ENCODE measurements at places on chromosomes 12 and 14.

DNA sequence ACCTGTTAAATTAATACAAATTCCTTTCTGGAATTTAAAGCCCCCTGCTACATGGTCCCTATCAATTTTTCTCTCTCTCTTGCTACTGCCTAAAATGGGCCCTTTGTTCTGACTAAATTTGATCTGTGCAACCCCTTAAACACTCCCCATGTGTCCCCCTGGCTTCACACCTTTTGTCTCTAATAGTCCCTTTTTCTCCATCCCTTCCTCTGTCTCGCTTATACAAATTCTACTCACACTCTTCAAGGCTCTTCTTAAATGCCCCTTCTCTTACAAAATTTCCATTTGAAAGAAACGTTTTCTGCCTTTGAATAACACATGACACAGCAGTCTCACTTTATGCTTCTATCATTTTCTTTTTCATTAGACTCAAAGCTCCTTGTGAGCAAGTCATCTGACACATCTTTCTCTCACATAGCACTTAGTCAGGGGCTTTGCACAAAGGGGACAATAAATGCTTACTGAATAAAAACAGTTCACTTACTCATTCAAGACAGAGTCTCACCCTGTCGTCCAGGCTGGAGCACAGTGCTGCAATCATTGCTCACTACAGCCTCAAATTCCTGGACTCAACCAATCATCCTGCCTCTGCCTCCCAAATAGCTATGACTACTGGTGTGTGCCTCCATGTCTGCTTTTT, 41.5 kb upstream of the NR2C1 start:
- DNase-seq, result no peak

DNA sequence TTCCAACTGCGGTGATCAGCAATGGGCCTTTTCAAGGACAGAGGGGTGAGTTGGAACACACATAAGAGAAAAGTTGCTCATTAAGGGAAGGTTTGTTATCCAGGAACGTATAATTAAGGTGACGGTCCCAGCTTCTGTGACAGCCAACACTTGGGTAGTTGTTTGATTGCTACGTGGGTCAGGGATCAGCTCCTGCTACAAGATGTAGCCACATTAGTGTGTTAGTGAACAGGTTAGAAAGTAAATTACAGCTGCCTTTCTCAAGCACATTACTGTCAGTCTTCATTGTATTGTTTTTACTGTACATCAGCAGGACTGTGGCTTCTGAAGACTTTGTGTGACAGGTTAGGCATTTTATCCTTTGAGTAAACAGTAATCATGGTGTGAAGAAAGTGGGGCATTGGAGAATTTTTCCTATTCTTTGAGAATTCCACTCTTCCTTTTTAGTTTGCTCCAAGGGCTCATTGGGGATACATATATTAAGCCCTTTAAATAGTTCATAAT, 230.5 kb downstream of the EGLN3 start:
- DNase-seq, result no peak

- DNase-seq, result no peak
Measured at GRCh38 chr12:24852420-24852819, 96.5 kb downstream of the BCAT1 start.

GRCh38 chr12:59357811-59358210, 238.0 kb upstream of the SLC16A7 start:
- no peak for DNase-seq

- DNase-seq, result no peak
Measured at GRCh38 chr14:24282736-24283135, 11.3 kb upstream of the RABGGTA start.

GRCh38 chr12:119659289-119659897, 8.5 kb upstream of the PRKAB1 start:
- DNase-seq, result no peak

DNA sequence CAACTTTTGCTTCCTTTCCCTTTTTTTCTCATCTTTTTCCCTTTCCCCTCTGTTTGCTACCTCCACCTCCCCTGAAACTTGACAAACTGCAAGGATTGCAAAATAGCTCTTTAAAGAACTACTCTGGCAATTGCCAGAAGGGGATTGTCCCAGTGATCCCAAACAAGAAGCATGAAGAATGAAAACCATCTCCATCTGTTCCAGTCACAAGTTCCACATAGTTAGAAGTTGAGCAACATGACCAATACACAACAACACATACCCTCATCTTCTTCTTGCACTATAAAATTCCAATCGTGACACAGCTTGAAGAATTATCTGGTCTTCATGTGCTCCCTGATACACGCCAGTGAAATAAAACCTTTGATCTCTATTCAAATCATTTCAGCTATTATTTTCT, 93.7 kb upstream of the USP15 start:
- DNase-seq, result no peak

DNA sequence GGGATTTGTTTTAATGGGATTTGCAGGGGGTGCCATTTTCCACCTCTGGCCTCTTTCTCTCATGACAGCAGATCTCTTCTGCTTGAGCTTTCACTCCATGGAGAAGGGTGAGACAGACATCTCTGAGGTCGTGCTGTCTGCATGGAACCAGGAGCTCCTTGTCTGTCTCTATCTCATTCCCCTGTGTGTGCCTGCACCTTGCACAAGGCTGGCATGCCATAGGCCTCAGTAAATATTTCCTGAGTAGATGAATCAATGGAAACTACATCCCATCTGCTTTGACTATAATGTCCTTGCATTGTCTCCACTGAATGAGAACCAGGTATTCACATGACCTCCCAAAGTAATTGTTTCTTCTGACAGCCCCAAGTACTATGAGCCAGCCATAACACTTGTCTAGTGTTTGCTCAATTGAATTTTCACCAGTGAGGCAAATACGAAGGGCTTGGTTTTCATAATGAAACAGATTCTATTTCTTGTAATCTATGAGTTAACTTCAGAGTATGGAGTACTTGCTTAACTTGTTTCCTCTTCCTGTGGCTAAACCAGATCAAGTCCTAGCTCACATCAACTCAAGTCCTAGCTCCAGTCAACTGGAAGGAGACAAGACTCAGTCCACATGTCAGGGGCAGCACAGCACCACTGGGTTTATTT, 32.3 kb downstream of the KCNK13 start:
- DNase-seq, result no peak

DNA sequence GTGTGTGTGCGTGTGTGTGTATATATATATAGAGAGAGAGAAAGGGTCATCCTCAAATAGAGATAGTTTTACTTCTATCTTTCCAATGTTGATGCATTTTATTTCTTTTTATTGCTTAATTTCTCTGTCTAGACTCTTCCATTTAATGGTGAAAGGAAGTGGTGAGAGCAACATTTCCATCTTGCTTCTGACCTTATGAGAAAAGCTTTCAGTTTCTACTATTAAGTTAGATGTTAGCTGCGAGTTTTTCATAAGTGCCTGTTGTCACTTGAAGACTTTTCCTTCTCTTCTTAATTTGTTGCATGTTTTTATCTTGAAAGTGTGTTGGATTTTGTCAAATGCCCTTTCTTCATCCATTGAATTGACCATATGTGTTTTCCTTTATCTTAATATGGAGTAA, 304.4 kb upstream of the FAR2 start:
- no peak for DNase-seq

DNA sequence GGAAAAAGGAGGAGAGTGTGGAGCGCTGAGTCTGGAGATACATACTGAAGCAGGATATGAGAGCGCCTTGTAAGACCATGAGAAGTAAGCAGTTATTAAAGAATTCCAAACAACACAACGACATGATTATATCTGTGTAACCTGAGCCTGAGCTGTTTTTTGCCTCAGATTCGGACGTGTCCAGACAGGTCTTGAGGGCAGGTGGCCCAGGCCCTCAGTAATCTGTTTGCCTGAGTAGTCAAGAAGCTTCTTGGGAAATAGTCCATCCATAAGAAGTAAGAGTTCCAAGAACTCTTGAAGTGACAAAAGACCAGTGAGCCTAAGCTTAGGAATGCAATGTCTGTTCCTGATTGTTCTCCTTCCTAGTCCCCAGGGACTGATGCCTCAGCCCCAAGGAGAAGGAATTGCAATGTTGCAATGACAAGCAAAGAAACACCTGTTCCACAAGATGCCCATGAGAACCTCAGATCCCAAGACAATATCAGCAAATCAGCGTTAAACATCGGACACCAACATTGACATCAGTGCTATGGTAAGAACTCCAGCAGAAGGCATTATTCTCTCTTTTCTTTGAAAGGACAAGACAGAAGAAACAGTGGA, 34.7 kb upstream of the ADAMTS20 start:
- no peak for DNase-seq

- DNase-seq, result no peak
Measured at GRCh38 chr12:115511986-115512711, 765.3 kb downstream of the MED13L start.

GRCh38 chr12:29627221-29627620, 129.7 kb upstream of the OVCH1 start:
- DNase-seq, result no peak

DNA sequence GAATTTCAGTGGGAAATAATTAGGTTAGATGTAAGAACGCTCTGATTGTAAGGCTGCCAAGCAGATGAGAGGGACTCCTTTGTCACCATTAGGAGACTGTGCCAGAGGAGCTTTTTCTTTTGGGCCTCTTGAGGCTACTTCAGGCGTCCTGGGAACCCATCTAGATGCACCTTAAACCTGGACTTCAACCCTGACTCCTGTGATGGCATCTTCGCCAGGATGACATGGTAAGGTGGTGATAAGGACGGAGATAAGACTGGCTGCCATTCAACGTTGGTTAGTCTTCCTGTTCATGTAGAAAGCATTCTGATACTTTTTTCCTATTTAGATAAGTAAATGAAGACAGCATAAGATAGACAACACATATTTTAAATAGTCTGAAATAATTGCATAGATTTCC, 36.3 kb downstream of the STK38L start:
- DNase-seq, result no peak

DNA sequence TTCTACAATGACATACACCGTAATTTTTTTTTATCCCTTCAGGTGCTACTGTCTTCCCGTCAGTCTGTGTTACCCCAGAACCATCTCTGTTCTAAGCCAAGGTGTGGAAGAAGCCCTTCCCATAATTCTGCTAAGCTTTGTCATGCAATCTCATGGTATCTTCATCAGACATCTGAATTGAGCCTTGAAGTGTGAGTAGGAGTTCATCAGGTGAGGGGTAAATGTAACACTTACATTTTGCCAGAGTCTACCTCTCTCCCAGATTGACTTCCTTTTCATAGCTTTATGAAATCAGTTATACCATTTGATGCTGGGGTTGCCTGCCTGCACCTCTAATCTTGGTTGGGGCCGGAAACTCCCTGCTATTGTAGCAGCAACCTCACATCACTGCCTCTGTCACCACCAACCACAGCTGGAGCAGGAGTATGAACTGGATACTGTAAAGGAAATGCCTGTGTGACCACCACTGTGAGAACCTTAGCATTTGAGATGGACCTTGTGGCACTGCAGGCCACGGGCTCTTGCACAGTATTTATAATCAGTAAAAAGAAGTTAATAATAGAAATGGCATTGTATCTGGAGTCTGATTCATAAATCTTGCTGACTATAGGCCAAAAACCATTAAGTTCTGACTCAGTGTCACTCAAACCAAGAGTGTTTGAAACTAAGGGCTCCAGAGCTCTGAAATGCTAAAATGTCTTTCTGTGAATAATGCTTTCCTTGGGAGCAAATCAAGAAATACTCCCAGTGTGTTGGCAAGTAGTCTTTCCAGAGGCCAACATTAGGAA, 58.7 kb upstream of the STK38L start:
- no peak for DNase-seq

- DNase-seq, result no peak
Measured at GRCh38 chr14:29043737-29044136, 277.1 kb downstream of the FOXG1 start.

DNA sequence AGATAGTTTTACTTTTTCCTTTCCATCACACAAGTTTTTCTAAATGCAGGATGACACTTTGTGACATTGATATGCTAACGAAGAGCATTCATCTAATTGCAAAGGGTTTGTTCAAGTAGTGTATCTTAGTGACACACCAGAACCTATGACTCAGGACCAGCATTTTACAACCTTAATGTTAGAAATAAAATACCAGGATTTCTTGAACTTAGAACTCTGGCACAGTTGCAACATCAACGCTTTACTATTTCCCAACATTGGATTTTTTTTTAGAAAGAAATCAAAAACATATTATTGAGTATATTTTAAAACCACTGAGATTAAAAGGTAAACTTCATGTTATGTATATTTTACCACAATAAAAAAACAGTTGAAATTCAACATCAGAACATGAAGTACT, 17.9 kb upstream of the PLEKHG6 start:
- DNase-seq, result no peak

DNA sequence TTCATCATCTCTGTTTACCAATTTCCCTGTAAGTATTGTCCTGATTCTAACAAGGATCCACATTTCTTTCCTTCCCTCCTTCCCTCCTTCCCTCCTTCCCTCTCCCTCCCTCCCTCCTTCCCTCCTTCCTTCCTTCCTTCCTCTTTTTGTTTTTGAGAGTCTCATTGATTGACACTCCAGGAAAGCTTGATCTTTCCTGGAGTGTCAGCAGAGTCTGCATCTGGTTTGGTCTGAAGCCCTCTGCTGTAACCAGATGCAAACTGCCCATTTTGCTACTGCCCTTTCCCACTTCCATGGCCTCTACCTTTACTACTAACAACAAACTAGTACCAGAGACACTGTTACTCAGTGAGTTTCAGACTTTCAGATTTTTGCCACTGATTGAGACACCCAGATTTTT, 14.4 kb upstream of the OR6C65 start:
- DNase-seq, result no peak

DNA sequence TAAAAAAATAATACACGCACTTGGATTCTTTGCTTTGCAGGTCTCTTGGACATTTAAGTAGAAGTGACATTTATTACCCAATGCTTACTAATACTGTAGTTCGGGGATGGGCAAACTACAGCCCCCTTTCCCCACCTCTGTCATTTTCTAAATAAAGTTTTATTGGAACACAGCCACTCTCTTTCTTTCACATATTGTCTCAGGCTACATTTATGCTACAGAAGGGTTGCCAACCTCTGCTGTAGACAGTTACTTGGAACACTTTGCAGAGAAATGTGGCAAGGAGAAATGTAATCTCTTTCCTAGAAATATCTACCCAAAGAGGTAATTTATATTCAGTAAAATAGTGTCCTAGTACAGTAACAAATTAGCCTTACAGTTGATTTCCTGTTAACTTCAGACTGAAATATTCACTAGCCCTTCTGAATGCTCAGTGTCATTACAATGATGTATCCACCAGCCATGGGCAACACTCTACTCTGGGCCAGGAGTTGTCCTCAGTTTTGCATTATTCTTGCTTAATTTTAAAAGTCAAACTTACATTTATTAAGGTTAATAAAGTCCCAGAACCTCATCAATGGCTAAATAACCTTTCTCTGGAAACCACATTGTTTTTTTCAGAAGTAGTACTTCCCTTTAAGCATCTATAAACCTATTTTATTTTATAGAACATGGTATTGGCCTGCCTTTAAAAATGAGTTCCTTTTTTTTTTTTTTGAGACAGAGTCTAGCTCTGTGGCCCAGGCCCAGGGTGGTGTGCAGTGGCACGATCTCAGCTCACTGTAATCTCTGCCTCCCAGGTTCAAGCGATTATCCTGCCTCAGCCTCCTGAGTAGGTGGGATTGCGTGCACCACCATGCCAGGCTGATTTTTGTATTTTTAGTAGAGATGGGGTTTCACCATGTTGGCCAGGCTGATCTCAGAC, 269.6 kb upstream of the AMIGO2 start:
- DNase-seq, result no peak

- DNase-seq, result no peak
Measured at GRCh38 chr14:84988357-84988756, 541.6 kb upstream of the FLRT2 start.
